ENCODE measurements at places on chromosomes 1 and 21. TPM values are rescaled to one million over a fixed set of nuclear protein-coding genes. Genes with fewer than 3 reads are reported as not detected.
A peak's percentile ranks its signal among the peaks of the same experiment; 100 is the strongest.

Gene LYPLAL1
- polyA plus RNA-seq, result 11.2 TPM

Gene TRIM58
- 0.13 TPM for polyA plus RNA-seq

Gene ACTL8
- polyA plus RNA-seq, result not detected

Gene SNX7
- polyA plus RNA-seq, result 51.3 TPM

Gene TUFT1
- 27.9 TPM for polyA plus RNA-seq

Gene TNFSF18
- polyA plus RNA-seq, result 1.2 TPM

DNA sequence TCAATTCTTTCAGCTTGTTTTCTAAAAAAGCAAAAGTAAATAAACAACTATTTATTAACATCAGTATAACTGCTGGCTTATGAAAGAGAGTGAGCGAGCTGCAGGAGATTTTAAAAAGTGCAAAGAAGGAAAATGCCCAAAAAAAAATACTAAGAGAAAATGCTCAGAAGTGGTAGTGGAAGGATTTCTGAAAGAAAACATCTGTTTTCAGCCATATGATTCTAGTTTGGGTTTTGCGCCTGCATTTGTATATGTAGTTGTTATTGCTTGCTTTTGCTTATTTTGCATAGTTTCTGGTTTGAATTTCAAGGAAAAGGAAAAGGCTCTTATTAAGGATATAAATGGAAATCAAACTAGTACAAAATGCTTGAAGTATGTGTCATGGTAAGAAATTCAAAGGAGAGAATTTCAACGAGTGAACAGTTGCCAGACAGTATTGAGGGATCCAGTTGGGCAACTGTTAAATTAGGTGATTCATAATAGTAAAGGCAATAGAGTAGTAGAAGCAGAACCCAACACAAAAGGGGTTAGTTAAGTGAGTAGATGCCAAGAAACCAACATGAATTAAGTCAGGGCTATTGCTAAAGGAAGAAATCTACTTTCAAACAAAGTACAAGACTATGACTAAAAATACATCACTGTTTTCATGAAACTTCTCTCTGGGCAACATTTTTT lies 1.2 kb downstream of the GBP5 start:
- no peak for DNase-seq

DNA sequence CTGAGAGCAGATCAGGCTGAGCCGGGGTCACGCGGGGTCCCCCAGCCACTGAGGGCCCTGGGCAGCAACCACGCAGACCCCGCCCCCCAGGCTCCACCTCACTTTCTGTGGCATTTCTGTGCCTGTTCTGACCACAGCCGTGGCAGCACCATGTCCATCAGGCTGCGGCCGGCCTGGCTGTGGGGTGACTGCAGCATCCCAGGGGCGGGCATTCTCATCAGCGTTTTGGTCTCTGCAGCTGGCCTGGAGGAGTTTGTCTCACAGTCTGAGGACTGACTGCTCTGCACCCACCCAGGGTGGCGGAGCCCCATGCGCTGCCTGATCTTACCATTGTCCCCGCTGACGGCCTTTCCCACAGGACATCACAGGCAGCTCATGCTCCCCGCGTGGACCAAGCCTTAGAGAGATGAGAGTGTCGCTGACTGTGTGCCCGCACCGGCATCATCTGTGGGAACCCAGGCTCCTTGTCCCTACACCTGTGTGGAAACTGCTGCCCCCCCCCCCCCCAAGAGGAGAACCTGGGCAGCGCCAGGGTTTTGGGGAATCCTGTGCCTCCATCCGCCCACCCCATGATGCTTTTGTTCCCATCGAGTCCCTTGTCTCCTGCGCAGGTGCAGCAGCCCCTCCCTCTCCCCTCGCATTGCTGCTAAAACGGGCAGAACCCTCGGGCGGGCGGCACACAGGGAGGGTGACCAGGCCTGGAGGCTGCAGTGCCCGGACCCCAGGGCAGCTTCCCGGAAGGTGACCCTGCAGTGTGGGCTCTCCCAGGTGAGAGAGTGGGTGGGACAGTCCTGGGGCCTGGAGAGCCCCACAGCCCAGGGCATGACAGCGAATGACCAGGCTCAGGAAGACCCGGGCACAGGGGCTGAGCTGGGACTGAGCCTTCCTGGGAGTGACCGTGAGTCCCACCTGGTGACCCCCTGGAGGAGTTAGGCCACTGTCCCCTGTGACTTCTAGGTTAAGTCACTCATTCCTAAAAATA lies 1.8 kb downstream of the KRTAP10-1 start:
- DNase-seq, result no peak

- no peak for DNase-seq
Observed at GRCh38 chr1:57887964-57888491, 464.2 kb upstream of the DAB1 start.

DNA sequence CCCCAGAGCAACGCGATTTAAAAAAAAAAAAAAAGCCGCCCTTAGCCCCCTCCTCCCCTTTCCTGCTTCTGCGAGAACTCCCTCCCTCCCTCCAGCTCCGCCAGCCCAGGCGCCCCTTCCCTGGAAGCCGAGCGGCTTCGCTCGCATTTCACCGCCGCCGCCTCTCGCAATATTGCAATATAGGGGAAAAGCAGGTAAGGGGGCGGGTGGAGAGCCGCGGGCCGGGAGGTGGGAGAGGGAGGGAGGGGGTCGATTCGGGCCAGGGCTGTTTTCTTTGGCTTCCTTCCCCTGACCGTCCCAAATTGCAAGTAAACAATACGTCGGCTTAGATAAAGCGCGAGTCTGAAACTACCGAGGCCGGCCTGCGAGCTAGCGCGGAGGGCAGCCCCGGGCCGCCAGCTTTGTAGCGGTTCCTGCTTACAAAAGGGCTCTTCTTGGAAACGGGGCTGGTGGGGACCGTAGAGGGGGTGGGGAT lies 408 bp downstream of the LMO4 start:
- DNase-seq, result peak; percentile 74

DNA sequence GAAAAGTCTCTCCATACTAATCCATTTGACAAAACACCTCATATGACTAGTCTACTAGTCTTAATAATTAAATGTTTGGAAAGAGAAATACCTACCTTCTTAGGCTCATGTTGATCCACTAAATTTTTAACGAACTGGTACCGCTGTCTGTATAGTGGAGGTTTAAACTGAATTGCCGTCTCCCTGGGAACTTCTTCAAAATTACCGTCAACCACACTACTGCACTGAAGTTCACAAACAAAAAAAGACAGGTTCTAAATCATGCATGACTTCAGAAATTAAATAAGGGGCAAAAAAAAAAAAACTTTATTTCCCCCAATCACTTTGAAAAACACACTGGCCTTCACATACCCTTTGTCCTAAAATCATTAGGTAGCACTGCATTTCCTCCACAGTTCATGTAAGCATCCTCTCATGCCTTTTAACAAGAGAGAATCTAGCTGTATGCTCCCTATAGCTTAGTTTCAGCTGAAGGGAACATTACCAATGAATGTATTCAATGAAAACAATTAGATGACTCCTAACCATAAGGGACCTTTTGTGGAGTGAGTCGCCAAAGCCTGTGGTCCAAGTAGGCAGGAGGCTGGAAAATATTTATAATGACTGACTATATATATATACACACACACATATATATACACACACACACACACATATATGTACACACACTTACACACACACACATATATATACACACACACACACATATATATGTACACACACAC lies 3.4 kb downstream of the HENMT1 start:
- DNase-seq, result no peak

- DNase-seq, result no peak
Observed at GRCh38 chr1:160978510-160978927, 23.9 kb upstream of the ITLN2 start.

- DNase-seq, result no peak
Observed at GRCh38 chr1:237913345-237913744, 22.6 kb upstream of the ZP4 start.

- DNase-seq, result no peak
Observed at GRCh38 chr1:41533016-41533730, 48.7 kb upstream of the EDN2 start.

GRCh38 chr1:229972600-229973296 lies 94.3 kb upstream of the GALNT2 start:
- peak; percentile 8 for DNase-seq

GRCh38 chr21:36437745-36438128 lies 42.2 kb downstream of the CLDN14 start:
- DNase-seq, result no peak

- DNase-seq, result peak; percentile 49
Observed at GRCh38 chr1:228308628-228309325, 97.9 kb downstream of the TRIM11 start.
